ENCODE measurements at places on chromosomes 11 and 22.

GRCh38 chr11:1075341-1075911 lies 752 bp downstream of the MUC2 start:
- DNase-seq, result no peak

DNA sequence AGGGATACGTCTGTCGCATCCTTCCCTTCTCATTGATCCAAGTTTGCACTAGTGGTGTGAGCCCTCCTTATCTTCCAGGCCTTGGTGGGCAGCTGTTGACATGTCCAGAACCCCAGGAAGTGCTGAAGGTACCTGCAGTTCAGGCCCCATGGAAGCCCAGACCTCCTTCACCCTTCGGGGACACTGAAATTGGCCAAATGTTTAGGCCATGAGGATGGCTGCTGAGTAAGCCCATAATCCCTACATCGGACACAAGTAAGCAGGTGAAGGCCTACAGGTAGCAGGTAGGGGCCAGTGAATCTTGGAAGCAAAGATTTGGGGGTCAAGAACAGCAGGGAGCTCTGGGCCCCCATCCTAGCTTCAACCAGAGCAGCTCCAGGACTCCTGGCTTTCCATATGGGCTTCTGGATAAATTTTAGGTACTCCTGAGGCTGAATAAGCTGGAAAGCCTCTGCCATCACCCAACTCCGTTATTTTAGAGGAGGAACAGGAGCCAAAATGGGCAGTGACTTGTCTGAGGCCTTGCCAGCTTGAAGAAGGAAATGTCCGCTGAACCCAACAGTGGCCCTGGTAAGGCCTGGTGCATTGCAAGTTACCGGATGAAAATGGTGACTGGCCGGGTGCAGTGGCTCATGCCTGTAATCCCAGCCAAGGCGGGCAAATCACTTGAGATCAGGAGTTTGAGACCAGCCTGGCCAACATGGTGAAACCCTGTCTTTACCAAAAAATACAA lies 45.2 kb downstream of the MORC2 start:
- no peak for DNase-seq

- no peak for DNase-seq
These were observed 9.0 kb upstream of the NUCB2 start for GRCh38 chr11:17267576-17267975.

DNA sequence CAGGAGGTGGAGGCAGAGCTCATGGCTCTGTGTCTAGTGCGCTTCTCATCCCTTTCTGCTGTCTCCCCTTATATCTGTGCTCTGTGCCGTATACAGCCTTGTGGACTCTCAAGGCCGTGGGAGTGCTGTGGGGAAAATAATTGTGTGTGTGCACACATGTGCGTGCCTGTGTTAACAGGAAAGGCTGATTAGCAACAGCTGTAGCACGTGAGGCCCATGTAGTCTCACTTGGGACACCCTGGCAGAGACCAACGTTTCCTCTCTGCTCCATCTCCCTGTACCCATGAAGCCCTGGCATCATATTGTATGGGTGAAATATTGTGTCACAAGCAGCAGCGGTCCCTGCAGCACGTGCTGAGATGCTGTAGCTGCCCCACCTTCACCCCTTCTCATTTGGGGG lies 109.3 kb downstream of the LRRC32 start:
- no peak for DNase-seq

- DNase-seq, result no peak
These were observed 3.5 kb upstream of the DGCR2 start for GRCh38 chr22:19125474-19126308.

- no peak for DNase-seq
These were observed 110.1 kb upstream of the LMO1 start for GRCh38 chr11:8373519-8374432.

DNA sequence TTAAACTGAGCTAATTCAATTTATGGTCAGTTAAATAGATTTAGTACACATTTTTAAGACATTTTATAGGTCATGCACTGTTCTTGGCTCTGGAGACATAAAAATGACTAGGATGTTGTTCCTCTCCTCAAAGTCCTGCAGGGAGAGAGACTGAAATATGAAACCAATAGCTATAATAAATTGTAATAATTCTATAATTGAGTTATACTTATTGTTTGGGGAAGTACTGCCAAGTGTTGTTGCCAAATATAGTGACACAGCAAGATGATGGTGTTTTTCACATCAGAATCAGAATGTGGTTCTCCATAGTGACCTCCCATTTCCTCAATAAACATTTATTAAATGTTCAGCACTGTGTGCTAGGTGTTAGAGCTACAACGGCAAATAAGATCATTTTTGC lies 470.6 kb downstream of the NTM start:
- DNase-seq, result no peak

- no peak for DNase-seq
These were observed 10.7 kb downstream of the MYEOV start for GRCh38 chr11:69304686-69305085.

DNA sequence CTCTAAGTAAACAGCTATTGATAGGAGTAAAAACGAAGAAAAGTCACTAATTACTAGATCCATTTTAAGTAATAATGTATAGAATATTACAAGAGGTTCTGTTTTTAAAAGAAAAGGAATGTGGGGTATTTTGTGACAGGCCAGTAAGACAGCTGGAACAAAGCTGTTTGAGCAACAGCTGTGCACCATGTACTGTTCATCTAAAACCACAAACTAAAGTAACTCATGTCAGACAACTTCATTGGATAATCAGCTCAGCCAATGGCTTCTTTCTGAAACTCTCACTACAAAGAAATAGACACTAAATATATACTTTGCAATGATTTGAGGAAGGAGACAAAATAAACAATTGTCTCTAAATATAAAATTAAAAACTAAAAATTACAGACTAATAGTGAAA lies 16.1 kb downstream of the RRAS2 start:
- DNase-seq, result no peak

DNA sequence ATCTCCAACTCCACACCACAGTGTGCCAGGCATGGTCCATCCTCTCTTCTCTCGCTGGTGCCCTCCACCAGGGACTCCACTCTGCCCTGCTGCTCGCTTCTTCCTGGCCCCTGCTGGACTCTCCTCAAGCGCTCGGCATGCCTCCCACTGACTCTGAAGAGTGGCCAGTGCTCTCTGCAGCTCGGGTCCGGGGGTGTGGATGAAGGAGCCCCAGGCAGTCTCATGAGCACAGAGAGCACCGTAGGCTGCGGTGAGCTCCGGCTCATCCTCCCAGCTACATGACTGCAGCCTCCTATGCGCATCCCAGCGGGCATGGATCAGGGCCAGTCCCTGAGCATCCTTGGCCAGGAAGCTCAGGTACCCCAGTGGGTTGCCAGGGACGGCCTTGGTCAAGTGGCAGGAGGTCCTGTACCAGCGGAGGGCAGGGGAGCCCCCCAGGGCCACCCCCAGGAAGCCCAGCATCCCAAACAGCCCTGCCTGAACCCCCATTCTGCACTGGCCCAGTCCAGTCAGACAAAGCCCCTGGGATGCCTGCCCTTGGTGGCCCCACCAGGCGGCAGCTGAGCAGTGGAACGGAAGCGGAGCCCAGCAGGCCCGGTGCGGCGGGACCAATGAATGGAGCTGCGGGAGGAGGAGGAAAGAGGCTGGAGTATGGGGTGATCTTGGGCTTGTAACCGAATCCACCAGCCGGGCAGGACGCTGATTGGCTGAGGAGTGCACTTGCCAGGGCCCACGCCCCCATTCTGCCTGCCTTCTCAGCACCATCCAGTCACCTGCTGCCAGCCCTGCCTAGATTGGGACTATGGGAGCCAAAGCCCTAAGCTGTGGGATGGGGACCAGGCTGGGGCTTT lies at the start of gene PLA2G3:
PLA2G3 (minus strand) TSS at position 643 of the 851 bp plus-strand sequence; CDS start at position 489, 154 bp downstream.
- no peak for DNase-seq

- peak; percentile 31 for DNase-seq
These were observed 195.9 kb downstream of the CSNK2A3 start for GRCh38 chr11:11157185-11157584.

GRCh38 chr11:8167796-8168195 lies 1.0 kb downstream of the RIC3 start:
- DNase-seq, result no peak

GRCh38 chr11:62895501-62895900 lies 14.8 kb downstream of the SLC3A2 start:
- no peak for DNase-seq

- no peak for DNase-seq
These were observed 144.4 kb downstream of the NCAM1 start for GRCh38 chr11:113105592-113105991.

DNA sequence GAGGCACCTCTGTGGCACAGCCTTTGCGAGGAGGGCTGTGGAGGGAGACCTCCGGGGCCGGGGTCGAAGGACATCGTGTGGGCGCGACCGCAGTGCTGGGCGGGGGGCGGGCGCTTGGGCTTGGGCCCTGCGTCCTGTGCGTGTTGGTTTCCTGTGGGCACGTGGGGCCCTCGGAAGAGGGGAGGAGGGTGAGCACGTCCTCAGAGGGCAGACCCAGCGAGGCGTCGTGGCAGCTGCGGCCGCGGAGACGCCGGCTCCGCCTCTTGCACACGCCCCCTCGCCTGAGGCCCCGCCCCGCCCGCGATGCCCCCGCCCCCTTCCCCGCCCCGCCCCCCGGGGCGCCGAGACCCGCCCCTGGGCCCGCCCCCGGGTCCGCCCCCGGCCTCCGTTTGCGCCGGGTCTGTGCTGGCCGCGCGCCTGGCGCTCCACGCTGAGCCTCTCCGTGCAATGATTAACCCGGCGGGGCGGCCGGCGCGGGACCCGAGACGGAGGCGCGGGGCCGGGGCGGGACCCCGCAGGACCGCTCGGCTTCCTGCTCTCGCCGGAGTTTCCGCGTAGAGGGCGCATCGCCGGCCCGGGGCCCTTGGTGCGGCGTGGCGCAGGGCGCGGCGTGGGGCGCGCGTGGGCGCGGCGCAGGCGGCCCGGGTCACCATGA lies at the start of gene PRR5:
PRR5 (plus strand) TSS at position 381 of the 655 bp plus-strand sequence; CDS start at position 652, 271 bp downstream.
- DNase-seq, result peak; percentile 80

DNA sequence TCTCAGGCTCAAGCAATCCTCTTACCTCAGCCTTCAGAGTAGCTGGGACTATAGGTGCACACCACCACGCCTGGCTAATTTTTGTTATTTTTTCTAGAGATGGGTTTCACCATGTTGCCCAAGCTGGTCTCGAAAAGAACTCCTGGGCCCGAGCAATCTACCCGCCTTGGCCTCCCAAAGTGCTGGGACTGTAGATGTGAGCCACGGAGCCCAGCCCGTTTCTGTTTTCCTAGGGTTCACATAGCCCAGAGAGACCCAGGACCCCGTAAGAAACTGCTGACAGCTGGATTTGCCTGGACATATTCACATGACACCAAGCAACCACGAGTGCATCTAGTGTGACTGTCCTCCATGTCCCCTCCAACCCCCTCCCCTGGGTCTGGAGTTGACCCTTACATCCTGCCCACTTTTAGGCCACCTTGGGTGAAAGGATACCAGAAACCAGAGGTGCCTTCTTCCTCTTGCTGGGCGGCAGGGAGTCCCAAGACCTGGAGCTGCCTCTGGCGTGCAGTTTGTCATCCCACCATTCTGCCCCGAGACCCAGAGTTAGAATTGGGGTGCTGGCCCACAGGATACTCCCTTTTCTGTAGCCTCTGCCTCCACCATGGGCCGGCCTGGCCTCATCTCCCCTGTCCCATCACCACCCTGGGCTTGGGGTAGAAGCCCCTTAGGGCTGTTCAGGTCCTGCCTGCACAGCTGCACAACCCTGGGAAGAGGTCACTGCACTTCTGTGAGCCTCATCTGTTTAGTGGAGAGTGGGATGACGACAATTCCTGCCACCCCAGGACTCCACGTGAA lies 3.7 kb upstream of the RIN1 start:
- DNase-seq, result no peak

DNA sequence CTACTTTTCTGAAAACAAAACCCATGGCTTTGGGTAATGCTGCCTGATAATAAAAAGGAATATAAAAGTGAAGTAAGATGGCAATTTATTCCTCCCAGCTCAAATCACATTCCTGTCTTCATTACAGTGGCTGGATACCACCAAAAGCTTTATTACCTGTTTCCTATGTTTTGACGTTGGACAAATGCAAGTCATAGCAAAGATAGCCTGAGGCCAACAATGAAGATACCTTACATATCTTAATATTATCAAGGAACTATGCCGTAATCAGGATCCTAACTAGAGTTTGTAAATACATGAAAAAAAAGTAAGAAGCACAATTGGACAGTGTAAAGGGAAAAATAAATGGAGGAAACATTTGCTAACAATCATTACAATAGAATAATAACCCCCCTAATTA lies 202.4 kb downstream of the SOX6 start:
- DNase-seq, result no peak

DNA sequence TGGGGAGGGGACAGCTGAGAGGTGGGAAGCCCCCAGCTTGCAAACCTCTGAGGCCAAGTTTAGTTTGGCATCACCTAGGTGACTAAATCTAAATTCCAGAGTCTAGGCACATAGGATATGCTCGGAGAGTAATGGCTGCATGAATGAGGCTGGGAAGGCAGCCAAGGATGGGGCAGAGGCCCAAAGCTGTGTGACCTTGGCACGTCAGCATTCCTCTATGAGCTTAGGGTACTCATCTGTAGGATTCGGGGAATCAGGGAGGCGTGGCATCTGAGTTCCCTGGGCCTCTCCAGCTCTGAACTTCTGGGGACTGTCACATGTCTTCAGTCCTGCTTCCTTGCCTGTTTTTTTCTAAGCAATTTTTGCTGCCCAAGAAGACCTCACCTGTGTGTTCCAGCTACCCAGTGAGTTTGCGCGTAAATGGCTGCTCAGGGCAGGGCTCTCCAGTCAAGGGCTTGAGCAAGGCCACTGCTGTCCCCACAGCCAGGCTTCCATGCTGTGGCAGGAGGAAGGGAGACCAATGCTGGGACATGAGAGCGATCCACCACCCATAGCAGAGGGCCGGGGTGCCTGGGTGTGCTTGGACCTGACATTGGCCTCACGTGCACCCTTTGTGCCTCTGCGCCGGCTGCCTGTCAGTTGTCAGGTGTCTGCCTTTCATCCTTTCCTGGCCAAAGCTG lies 13.9 kb downstream of the DAGLA start:
- no peak for DNase-seq

DNA sequence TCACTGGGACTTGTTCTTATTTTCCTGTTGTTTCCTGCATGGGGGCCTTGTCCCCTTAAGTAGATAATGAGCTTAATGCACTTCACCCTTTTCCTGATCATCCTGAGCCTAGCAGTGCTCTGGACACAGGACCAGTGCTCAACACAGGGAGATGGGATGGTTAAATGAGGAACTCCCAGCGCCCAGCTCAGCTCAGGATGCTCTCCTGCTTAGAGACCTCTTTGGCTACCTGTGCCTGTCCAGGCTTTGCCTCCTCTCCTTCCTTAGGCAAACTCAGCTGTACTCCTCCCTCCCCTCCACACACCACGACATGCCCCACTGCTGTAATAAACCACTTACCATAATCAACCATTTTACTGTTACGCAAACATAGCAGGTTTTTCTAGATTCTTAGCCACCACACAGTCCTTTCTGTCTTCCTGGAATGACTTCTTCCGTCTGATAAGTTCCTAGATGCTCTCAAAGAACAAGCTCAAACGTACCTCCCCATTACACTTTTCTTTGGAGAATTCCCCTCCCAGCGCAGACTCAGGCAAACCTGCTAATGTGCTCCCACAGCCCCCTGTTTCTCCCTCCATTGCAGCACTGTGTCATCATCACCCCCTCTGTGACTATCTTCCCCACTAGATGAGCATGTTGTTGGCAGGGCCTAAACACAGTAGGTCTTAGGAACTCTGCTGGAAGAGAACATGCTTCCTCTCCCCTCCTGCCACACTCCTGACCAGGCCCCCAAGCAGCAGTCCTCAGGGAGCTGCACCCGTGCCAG lies 113.6 kb downstream of the MICAL2 start:
- DNase-seq, result no peak
